AG09309 (cell line): ENCODE measurements at places on chromosomes 3 and 15.
A peak's percentile ranks its signal among the peaks of the same experiment; 100 is the strongest.

DNA sequence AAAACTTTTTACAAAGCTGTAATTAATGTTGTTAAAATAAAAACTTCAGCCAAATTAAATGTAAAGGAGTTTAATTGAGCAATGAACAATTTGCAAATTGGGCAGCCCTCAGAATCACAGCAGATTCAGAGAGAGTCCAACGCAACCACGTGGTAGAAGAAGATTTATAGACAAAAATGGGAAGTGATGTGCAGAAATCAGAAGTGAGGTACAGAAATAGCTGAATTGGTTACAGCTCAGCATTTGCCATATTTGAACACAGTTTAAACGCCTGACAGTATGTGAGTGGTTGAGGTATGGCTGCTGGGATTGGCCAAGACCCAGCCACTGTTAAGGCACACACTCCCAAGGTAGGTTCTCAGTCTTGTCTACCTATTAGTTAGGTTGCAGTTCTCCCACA, 14.4 kb upstream of the PLA2G4D start:
- DNase-seq: no peak

DNA sequence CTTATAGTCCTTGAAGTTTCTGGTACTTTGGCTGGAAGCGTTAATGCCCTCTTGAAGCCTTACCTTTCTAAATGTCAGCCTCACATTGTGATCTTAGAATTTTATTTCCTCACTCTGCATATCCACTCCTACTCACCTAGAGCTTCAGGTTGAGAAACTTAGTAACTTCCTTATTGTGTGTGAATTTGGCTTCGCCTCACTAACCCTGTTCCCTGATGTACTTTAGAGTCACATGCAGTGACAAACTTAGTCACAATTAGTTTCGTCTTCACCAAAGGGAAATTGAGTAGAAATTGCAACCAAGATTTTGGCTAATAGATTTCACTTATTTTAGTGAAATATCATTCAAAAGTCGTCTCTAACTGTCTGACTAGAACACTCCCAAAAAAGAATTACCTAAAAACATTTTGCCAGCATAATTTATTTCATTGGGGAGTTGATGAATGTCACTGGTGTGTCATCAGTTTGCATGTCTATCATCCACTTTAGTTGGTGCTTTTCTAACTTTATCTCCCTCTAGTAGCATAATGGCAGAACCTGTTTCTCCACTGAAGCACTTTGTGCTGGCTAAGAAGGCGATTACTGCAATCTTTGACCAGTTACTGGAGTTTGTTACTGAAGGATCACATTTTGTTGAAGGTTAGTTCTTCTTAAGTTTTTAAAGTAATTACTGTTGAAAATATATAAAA, 960 bp downstream of the MFN1 start:
- no peak for DNase-seq

- no peak for DNase-seq
These were observed 26.8 kb downstream of the KLHL25 start for GRCh38 chr15:85767785-85768529.

DNA sequence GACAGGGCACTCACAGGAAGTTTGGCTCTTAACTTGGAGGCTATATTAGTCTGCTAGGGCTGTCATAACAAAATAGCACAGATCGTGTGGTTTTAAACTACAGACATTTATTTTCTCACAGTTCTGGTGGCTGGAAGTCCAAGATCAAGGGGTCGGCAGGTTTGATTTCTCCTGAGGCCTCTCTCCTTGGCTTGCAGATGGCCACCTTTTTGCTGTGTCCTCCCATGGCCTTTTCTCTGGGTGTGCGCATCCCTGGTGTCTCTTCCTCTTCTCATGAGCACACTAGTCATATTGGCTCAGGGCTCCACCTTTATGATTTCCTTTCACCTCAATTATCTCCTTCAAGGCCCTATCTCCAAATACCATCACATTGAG, 69.3 kb downstream of the FOXB1 start:
- DNase-seq: no peak

GRCh38 chr15:57784081-57784511, 77.6 kb downstream of the POLR2M start:
- peak; percentile 41 for DNase-seq

- DNase-seq: no peak
These were observed 82.6 kb upstream of the SMAD3 start for GRCh38 chr15:66982816-66983215.

DNA sequence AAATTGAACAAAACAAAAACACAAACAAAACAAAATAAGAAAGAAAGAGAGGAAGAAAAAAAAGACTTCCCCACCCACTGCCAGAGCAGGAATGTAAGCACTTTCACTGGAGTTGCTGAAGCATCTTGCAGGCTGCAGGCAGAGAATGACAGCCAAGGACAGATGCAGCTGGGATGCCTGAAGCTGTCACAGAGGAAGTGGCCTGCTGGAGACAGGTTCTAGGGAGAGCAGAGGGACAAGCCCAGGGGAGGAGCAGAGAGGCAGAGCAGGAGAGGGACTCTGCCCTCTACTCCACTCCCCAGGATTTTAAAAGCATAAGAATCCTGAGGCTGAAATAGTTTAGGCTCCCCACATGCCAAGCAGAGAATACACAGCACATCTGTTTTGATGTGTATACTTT, 326.2 kb downstream of the TUSC7 start:
- DNase-seq: no peak

DNA sequence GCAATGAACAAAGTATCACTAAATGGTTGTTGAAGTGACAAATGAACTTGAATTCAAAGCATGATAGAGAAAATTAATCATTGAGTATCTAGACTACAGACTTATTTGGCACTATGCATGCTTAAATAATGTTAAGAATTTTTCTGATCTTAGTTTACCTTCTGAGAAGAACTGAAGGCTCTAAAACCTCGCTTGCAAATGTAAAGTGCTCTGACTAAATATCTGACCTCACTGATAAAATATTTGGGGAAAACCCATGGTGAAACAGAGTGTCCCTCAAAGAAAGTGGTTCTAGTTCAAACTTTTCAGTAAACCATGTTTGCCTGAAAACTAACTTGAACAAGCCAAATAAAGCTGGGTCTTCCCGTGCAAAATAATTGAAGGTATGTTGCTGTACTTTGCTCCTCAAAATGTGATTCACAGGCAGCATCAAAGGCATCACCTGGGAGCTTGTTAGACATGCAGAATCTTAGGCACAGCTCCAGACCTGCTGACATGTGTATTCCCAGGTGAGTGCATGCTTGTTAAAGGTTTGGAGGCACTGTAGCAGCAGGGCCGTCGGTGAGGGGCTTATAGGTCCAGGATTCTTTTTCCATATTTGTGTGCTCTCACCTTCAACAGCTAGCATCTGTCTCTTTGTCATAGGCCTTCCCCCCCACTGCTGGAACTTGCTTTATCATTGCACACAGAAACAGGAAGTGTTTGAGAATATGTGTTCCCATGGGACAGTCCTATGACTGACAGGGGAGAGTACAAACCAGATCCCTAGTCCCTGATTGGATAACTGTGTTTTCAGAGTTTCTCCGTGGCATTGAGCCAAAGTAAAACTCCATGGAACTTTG, 524.2 kb upstream of the LMCD1 start:
- DNase-seq: no peak

DNA sequence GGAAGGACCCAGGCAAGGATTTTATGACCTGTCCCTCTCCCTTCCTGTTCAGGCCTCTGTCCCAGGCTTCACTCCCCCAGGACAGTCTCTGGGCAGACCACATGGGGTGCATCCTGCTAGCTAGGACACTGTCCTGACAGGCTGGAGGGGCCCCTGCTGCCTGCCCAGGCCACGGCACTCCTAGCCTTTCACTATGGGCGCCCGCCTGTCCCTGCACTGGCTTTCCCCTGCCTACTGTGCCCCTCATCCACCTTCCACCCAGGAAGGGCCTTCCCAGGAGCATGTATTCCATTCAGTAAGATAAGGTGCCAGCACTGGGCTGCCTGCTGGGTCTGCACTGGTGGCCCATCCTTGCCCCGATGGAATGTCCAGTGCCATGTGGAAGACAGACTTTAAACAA, 145.3 kb downstream of the DNAJB8 start:
- no peak for DNase-seq

DNA sequence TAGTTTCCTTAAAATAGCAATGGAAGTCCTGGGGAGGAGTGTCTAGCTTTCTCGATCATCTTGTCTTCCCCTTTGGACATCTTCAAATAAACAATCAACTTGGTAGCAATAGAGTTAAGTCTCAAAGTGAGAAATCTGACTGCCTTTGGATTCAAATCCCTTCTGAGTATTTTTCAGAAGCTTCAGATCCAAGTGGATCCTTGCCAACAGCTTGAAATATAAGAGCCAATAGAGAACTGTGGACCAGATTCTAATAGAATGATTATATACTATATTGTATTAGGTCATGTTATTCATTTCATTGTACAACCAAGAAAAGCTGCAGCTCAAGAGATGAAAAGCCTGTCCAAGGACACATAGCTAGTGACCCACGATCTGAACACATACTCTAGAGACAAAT, 60.2 kb downstream of the SYNPR start:
- DNase-seq: no peak
